ENCODE measurements at places on chromosomes 3 and 15. TPM values are rescaled to one million over a fixed set of nuclear protein-coding genes. Genes with fewer than 3 reads are reported as not detected.

MYRIP gene
- 6.2 TPM for total RNA-seq

SI gene
- total RNA-seq = 0.03 TPM

CCR2 gene
- 4.1 TPM for total RNA-seq

ANKRD34C gene
- not detected for total RNA-seq

DNA sequence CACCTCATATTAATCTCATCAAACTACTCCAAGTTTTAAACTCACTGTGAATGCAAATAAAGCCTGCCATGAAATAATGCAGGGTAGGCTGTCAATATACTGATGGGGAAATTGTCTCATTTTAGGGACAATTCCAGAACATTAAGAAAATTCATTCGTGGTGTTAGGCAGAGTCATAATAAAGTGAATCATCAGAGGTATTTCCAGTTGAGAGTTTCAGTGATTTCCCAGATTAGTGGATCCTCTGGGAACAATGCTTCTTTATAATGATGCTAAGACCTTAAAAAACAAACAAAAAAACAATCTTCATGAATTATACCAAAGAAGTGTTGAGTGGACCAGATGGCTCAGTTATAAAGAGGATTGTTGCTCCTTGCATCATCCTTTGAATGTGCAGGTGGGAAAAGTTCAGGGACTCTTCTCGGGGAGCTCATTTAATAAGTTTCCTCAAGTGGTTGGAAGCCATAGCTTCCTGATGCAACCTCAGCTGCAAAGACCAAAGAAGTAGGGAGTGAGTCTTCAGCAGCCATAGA lies 360.9 kb upstream of the TRIM42 start:
- DNase-seq = no peak

- no peak for DNase-seq
These were observed 29.3 kb upstream of the SLC24A5 start for GRCh38 chr15:48091522-48091921.

- DNase-seq = peak; percentile 57
These were observed 74.5 kb downstream of the BFSP2 start for GRCh38 chr3:133474251-133474801.

DNA sequence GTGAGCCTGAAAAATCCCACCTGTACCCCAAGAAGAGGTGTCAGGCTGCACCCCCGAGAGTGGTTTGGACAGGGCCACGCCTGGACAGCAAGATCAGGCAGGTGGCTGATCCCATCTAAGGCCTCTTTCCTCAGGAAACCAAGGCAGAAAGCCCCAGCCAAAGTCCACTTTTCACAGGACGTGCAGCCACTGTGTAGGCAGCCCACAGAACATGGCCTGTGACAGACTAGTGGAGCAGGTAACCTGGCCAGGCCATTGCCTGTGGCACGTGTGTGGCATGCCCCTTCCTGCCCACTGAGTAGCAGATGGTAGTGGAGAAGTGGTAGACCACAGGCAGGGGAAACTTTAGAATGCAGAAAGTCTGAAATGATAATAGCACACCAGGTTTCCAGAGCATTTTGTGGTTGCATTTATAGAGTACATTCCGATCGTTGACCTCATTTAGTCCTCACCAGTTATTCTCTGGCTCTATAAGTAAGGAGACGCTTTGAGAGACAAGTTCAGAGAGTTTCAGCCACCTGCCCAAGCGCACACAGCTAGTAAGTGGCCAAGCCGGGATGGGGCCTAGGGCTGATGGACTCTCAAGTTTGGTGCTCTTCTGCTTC lies 68.7 kb downstream of the AAGAB start:
- DNase-seq = no peak

Measured in mucosa of gallbladder (tissue), 1 donor.